ENCODE measurements at places on chromosomes 12 and 14. TPM values are rescaled to one million over a fixed set of nuclear protein-coding genes. Genes with fewer than 3 reads are reported as not detected.

The RFLNA gene
- total RNA-seq: 0.57 TPM

- DNase-seq: no peak
Observed at GRCh38 chr14:104374718-104375080, 204.9 kb upstream of the C14orf180 start.

DNA sequence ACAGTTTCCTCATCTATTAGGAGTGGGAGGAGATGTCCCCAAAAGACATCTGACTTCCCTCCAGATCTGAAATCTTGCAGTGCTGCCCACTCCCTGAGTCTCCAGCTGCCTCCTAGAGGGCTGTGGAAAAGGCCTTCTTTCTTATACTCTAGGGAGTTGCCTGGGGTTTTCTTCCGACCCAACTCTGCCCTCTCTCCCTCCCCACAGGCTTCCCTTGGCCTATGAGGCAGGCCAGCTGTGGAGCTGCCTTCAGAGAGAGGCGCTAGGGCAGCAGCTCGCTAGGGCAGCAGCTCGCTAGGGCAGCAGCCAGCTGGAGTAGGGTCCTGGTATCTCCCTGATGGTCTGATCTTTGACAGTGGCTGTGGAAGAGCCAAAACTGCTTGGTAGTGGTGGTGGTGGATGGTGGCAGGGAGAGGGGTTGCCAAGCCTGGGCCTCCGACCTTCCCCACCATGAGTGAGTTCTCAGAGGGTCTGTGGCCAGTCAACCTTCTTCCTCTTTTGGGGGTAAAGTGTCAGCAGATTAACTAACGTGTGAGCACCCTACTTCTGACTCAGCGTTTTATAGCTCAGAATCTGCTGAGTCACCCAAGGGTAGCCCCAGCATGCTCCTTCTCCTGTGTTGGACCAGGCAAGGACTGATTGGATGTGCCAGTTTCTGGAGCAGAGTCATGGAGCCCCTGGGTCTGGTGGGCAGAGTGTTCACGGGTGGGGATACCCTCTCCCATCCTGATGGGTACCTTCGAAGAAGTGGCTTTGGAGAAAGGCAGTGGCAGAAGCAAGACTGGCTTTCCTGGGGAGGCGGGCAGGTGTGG is 2.3 kb downstream of the SLC48A1 start:
- no peak for DNase-seq

- DNase-seq: no peak
Observed at GRCh38 chr12:53989227-53990113, 4.5 kb downstream of the HOXC10 start.

- no peak for DNase-seq
Observed at GRCh38 chr12:3333583-3333982, 157.4 kb upstream of the PRMT8 start.

DNA sequence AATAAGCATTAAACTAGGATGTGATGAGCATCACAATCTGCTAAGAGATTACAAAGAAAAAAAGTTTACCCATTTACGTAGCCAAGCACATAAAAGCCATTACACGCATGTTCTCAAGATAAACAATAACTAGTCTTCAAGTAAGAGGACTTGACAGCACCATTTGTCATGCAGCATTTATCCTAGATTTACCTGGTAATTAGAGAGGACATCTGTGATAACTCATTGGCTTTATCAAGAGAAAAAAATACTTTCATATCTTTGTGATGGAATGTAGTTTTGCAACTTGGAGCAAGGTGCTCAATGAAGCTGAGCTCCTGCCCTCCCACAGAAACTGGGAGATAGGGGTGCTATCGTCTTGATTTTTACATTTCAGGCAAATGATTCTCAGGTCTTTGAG is 1023.7 kb downstream of the FSCB start:
- no peak for DNase-seq

DNA sequence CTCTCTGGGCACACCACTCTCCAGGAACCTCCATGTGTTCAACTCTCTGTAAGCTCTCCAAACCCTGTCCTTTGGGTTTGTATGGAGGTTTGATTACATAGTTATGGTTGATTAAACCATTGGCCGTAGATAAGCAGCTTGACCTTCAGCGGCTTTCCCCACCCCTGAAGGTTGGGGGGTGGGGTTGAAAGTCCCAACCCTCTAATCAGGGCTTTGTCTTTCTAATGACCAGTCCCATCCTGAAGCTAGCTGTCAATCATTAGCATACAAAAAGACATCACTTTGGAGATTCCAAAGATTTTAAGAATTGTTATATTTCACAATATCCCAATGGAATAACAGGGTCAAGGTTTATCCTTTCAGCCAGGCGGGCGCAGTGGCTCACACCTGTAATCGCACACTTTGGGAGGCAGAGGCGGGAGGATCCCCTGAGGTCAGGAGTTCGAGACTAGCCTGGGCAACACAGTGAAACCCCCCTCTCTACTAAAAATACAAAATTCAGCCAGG is 8.4 kb downstream of the FAM186A start:
- DNase-seq: no peak

The MAP3K9 gene
- total RNA-seq: 15.4 TPM

DNA sequence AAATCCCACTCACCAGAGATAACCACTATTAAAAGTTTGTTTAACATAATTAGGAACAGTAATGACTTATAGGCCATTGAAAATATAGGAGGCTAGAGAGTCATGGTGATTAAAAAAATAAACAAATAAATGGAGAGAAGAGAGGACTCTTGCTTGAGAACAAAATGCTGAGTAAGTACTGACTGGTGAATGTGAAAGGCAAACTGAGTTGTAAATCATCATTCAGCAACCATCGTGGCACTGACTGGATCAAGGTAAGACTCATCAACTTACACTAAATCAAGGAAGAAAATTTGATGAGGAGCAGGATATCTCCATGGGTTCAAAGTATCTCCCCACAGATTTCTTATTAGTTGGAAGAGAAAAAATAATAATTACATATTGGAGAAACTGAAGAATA is 14.1 kb upstream of the YBX3 start:
- DNase-seq: no peak

- no peak for DNase-seq
Observed at GRCh38 chr14:58243790-58244555, 670 bp upstream of the PSMA3 start.

The PEX5 gene
- total RNA-seq: 22.4 TPM

DNA sequence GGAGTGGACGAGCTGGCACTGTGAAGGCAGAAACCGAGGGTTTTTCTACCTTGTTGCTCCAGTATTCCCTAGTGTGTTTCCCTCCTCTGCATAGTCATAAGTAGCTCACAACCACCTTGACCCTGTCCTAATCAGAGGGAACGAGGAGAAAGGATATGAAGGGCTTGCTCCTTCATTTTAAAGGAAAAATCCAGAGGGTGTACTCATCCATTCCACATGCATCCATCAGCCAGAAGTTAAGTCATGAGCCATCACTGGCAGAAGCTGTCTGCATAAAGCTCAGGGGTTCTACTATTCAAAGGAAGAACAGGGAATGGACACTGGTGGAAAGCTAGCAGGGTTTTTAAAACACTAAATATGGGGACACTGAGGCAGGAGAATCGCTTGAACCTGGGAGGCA is 84.3 kb upstream of the FOXN3 start:
- DNase-seq: no peak

DNA sequence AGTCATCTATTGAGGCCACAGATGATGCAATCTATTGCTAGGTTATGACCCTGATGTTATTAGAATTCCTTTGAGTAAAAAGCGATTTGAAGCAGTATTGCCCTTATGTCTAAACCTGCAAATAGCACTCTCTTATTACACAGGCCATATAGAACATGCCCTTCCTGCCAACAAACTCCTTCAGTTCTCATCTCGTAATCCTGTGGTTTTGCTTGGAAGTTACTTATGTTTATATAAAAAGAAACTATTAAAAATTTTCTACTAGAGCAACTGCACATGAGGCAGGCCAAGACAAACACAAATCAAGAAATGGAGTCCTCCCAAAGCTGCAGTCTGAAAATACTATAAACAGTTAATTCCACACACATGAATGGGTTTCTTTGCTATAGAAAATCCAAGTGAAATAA is 1200.2 kb downstream of the LRFN5 start:
- DNase-seq: no peak

The CLEC1A gene
- total RNA-seq: not detected

GRCh38 chr12:130086248-130086647 is 76.0 kb upstream of the FZD10 start:
- DNase-seq: no peak

- DNase-seq: no peak
Observed at GRCh38 chr14:23639891-23640523, 3.8 kb downstream of the DHRS2 start.

DNA sequence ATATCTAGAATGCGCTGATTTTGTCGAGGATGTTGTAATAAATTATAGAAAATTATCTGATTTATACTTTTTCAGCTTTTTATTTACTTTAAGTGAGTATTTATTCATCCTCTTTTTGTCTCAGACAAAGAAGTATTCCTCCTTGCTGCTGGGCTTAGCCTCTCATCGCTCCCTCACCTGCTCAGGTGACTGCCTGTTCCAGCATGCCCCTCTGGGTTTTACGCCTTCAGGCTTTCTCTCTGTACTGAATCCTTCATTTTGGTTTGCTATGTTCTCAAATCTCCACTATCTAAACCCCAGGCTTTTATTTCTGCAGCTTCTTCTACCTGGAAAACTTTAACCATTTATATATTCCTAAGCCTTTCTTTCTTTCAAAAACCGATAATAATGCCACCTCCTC is 1650.9 kb upstream of the SEL1L start:
- DNase-seq: no peak

The RPL10L gene
- total RNA-seq: not detected

The GDF11 gene
- total RNA-seq: 0.19 TPM

The EIF2S3B gene
- 0.42 TPM for total RNA-seq

The ERP27 gene
- total RNA-seq: not detected

The LRP1-AS gene
- total RNA-seq: not detected

The INHBC gene
- total RNA-seq: not detected

DNA sequence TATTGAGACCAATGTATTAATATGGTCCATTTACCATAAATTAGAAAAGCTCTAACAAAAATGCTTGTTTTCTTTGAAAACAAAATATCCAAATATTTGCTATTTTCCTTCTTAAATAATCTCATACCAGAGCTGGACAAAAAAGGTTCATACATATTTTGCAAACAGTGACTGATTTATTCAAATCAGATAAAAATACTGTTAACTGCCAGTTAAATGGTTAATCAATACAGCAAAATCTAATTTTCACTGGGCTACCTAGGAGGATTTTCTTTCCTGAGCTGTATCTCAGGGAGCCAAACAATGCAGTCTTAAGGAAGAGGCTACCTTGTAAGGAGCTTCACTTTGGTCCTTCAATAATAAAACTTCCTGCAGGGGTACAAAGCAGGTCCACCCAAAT is 2.0 kb downstream of the FERMT2 start:
- no peak for DNase-seq

The LRCOL1 gene
- not detected for total RNA-seq

GRCh38 chr14:26137161-26137560 is 460.7 kb downstream of the NOVA1 start:
- DNase-seq: no peak

The DNAI7 gene
- total RNA-seq: not detected

All from esophagus squamous epithelium (tissue), 5 donors.